Anterior cingulate cortex (tissue), 58 donors: ENCODE measurements at places on chromosomes 12 and 14.

DNA sequence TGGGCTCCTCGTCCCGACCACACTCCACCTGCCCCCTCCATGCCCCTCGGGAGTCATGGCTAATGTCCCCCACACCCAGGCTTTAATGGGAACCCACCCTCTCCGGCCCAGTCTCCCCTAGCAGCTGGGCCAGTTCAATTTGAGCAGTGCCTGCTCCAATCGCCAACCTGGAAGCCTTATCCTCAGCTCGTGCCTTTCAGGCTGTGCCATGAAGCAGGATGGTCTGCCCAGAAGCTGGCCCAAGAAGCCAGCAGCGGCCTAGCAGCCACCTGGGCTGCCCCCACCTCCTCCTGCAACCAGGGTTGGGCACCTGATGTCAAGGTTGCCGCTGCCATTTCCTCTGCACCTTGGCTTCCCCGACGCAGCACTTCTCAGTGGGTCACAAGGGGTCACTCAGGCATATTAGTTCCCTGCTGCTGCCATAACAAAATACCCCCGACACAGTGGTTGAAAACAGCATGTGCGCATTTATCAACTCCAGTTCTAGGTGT lies 2.3 kb upstream of the CLBA1 start:
- DNase-seq: no peak

DNA sequence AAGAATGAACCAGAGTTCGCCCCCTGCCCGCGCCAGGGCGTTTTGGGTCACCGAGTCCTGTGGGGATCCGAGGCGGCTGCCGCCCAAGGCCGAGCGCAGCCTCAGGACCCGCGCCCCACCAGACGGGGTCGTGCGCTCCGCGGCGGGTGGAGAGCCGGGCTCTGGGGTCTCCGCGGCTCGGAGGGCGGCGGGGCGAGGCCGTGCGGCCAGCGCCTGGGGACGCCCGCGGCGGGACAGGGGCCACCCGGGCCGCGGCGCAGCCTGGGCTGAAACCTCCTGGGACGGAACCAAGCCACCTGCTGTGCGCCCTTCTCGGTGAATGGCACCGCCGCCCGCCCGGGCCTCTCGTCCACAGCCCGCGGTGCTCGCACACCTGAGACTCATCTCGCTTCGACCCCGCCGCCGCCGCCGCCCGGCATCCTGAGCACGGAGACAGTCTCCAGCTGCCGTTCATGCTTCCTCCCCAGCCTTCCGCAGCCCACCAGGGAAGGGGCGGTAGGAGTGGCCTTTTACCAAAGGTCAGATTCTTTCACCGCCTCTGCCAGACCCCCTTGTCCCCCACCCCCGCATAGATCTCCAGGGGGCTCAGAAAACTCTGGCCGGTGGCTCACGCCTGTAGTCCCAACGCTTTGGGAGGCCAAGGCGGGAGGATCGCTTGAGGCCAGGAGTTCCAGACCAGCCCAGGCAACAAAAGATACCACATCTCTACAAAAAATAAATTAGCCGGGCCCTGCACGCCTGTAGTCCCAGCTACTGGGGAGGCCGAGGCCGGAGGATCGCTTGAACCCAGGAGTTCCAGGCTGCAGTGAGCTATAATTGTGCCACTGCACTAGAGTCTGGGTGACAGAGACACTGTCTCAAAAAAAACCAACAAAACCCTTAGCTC lies 901 bp downstream of the B3GNT4 start:
- DNase-seq: no peak

DNA sequence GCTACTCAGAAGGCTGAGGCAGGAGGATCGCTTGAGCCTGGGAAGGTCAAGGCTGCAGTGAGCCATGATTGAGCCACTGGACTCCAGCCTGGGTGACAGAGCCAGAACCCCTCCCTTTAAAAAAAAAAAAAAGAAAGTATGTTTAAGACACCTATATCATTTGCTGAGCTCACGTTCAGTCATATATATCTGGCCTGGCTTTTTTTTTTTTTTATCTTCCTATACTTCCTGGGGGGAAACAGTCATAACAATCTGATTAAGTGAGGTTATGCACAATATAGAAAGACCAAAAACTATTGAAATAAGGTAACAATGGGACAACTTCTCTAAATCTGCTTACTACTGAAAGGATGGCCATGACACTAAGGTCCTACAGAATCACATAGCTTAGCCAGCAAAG lies 9.4 kb upstream of the ARID2 start:
- DNase-seq: no peak

GRCh38 chr12:121565076-121565475 lies 15.7 kb downstream of the KDM2B start:
- no peak for DNase-seq

GRCh38 chr12:108609537-108610335 lies 11.9 kb upstream of the TMEM119 start:
- no peak for DNase-seq
